Right cardiac atrium (tissue), 5 donors: ENCODE measurements at places on chromosomes 7 and 10.
A peak's percentile ranks its signal among the peaks of the same experiment; 100 is the strongest.

- DNase-seq = no peak
Observed at GRCh38 chr7:37109843-37110242, 338.8 kb downstream of the ELMO1 start.

DNA sequence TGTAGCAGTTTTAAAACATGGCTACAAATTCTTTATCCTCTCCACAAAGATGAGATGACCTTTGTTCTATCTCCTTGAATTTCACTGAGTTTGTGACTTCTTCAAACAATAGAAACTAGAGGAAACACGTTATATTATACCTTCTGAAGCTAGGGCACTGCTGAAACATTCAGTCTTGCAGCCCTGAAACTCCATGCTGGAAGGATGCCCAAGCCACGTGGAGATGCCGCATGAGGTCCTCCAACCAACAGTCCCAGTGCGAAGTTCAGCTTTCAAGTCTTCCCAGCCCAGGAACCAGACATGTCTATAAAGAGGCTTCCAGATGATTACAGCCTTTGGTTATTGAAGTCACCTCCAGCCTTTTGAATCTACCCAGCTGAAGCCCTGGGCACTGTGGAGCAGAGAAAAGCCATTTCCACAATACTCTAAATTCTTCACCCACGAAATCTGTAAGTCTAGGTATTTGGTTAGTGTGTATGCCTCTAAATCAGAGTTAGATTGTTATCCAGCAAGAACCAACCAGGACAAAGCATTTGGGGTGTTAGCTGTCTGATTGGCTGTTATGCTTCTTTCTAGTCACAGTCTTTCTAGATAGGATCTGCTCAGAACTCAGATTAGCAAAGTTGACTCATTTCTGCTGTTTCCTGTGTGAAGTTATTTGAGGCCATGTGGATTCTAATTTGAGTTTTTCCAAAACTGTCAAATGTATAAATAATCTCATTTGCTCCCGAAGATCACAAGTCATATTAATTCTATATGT is 186.5 kb upstream of the TMEM72 start:
- peak; percentile 41 for DNase-seq

DNA sequence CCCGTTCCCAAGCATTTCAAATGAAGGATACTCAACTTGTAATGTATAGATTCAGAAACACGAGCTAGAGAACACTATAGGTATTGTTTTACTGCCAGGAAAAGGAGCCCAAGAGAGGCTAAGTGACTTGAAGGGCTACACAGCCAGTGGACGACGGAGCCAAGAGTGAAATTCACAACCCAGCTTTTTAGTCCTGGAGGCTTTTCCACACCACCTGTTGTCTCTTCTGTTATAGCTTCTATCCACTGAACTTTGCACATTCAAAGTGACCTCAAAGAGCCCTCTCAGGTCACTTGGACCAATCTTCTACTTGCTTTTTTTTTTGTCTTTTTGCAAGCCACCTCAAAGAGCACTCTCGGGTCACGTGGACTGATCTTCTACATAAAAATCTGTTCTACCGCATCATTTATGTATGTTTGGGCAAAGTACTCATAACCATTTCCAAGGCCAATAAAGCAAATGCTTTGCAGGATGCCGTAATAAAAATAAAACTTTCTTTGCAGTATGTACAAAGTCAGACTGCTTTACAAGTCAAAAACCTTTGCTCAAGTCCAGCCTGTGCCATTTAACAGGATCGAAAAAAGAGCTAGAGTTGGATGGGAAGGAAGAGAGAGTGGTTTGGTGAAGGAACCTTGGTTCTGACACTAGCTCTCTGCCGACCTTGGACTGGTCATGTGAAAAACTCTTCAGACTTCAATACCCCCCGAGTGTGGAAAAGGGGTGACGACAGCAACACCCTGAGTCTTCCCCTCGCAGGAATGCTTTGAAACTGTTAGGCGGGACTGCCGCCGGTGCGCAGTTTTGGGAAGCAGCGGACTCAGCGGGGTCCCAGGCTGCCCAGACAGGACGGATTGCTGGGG is 821 bp downstream of the SLC35B4 start:
- DNase-seq = no peak

DNA sequence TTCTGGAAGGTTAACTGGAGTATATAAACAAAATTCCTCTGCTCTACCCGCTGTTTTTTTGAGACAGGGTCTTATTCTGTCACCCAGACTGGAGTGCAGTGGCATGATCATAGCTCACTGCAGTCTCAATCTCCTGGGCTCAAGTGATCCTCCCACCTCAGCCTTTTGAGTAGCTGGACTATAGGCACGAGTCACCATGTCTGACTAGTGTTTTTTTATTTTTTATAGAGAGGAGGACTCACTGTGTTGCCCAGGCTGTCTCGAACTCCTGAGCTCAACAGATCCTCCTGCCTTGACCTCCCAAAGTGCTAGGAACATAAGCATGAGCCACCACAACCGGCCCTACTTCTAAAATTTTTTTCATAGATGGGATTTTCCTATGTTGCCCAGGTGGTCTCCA is 2.2 kb downstream of the RAB18 start:
- no peak for DNase-seq

DNA sequence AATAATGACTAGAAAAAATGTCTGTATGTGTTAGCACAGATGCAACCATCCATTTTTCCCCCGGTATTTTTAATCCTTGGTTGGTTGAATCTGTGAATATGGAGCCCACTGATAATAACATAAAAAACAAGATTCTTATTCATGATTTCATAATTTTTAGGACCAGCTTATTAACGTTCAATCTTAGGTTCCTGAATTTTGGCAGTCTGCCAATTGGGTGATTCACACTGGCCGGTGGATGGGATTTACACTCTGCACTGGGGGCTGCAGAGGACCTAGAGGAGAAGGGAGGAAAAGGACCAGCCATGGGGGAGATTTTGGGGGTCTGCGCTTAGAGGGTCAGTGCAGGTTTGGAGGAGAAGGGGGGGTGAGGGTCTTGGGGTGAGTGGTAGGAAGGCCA is 327.9 kb downstream of the ACTR3B start:
- DNase-seq = no peak

DNA sequence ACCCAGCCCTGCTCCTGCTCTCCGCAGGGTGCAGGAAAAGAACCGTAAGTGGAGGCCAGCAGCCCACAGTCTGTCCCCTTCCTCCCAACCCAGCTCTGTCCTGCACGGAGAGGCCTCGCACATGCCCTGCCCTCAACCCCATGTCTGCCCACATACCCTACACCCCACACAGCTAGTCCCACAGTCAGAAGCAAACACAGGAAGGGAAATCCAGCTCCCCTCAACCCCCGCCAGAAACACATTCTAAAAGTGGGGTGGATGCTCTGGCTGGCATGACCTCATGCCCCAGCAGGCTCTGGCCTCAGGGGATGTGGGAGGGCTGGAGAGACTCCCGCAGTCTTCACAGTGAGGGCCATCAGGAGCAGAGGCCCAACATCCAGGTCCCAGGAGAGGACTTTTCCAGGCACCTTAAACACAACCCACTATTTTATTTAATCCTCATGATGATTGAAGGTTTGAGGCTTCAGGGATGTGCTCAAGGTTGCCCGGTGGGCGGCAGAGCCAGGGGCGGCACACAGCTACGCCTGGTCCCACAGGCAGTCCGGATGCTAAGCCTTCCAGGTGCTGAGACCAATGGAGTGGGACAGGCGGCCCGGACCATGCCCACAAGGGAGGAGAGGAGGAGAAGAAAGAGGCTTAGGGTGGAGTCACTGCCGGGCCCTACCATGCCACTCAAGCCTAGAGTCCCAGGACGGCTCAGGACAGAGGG is 29.9 kb downstream of the CALML5 start:
- no peak for DNase-seq

DNA sequence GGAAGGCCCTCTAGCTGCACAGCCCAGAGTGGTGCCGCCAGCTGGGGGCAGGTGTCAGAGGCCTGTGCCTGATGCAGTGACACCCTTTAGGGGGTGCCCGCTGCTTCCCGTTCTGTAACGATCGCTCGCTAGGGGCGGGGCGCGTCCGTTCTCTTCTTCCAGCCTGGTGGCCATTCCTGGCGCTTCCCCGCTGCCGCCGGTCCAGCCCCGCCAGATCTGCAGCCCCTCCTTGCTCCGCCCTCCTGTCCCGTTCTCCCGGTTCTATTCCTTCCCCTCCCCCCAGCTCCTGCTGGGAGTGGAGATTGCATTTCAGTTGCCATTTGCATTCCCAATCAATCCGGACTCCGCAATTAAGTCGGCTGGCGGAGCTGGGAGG is 39.2 kb downstream of the AGAP3 start:
- DNase-seq = peak; percentile 61

DNA sequence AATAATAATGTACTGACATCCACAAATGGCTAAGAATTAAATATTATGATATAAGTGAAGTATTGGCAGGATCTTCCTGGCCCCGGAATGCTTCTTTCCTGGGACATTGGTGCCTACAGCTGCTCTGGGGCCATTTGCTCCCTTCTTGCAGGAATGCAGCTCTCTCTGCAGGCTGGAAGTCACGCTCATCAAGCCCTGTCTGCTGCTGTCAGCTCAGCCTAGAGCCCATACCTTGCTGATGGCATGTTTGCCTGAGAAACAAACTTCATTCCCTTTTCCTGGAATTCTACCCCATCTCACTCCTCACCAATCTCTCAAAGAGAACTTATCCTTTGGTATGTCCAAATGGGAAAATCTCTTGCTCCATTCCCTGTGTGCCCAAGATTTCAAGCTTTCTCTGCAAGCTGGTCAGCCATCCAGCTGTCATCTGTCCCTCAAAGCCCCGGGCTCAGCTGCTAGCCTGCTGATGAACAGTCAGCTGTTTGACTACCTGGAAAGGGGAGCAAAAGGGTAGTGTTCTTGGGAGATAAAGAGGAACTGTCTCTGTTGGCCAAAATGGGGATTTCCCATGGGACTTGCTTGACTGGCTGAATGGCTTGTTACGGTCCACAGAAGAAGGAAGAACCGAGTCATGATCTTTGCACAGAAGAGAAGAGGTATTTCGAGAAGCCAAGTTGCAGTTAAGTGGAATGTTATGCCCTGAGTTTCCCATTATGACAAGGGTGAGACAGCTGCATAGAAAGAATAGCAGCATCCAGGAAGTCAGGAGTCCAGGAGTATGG is 12.0 kb upstream of the RASSF4 start:
- no peak for DNase-seq

- DNase-seq = no peak
Observed at GRCh38 chr10:28669227-28670173, 7.8 kb upstream of the BAMBI start.

DNA sequence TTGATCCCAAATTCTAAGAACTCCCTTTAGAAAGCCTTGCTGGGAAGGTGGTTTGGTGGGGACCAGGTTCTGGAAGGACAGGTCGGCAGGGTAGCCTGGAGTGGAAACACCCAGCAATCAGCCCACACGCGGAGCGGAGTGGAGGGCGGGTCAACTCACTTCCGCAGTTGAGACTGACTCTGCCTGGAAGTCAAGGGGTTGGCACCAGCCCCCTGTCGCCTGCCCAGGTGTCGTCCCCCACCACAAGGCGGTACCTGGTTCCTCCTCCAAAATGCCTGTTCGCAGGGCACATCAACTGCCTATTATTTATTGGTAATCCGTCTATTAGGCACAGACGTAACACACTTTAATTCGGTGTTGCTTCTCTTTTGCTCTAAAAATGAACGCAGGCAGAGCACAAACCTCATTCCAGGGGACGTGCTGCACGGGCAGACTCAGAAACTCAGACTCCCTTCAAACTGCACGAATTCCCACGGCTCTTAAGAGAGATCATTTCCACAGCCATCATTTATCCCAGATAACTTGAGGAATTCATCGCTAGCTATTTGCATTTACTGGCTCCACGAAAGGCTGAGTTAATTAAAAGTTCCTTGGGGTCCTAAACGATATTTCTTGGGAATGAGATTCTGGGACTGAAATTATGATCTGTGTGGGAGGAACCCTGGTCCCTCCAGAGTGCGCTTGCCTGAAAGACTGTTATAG is 248.2 kb upstream of the PPP2R2D start:
- no peak for DNase-seq

DNA sequence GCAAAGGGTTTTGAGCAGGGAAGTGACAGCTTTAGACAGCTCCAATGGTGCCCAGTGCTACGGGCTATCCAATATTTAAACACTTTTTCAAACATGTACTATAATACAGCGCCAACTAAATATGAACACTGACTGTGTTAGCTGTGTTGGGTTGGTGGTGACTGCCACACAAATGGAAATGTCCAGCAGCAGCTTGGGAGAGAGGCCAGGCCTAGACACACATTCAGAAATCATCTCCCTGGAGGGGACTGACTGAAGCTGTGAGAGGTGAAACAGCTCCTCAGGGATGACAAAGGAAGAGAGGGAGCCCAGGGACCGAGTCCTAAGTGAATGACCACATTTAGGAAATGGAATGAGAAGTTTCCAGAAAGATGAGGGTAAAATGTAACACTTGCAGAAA is 115.8 kb downstream of the UBE2H start:
- no peak for DNase-seq

DNA sequence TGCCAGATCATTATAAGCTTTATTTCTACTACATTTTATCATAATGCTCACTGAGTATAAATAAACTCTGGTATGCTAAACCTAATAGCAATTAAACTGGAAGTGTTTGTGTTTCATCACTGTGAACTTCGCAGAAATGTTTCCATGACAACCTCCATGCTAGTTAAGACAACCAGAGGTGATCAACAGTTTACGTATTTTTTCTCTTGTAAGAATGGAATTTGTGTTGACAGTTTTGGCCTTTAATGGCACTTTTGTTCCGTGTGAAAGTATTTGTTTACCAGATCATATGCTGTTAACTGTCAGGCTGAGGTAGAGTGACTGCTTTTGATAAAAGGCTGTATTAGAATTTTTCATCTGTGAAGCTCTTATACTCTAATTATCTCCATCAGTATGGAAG is 212.1 kb upstream of the PPP1R3A start:
- no peak for DNase-seq

- no peak for DNase-seq
Observed at GRCh38 chr7:132123773-132124172, 452.5 kb downstream of the PLXNA4 start.

- DNase-seq = no peak
Observed at GRCh38 chr10:115857856-115858255, 415.1 kb downstream of the GFRA1 start.

DNA sequence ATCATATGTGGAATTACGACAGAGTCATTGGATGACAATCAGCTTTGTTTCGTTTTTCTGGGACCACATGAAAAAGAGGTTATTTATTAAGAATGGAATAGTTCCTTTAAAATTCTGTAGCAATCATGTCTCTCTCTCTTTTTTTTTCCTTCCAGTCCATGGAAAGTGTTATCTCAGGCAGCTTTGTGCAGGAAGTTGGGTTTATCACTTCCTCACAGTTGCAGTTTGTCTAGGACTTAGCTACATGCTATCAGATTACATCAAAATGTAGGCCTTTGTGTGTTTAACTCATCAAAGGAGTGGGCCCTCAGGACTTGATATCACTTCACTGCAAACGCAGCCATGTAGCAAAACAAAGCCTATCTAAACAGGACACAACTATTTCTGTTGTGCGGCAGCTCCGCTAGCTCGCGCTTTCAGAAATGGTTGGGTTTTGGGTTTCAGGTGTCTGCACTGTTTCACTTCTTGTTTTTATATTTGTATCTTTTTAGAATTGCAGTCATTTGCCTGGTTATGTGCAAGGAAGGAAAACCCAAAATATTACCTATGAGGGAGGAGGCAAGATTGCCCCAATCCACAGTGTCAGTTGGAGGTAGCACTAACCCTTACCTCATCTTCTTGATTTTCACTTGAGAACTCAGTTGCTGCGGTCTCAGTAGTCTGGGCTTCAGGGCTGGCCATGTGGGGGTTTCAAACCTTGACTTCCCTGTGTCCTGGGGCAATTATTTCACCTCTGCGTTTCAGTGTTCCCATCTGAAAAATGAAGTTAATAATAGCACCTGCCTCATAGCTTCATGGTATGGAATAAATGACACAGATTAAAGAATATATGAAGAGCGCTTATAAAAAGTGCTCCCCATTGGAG is 66.7 kb downstream of the HHEX start:
- no peak for DNase-seq
